Adrenal gland (tissue), 19 donors: ENCODE measurements at places on chromosomes 1 and 21. TPM values are rescaled to one million over a fixed set of nuclear protein-coding genes. Genes with fewer than 3 reads are reported as not detected.

Gene OPTC
- not detected for total RNA-seq

Gene ANKRD45
- total RNA-seq: 0.41 TPM

DNA sequence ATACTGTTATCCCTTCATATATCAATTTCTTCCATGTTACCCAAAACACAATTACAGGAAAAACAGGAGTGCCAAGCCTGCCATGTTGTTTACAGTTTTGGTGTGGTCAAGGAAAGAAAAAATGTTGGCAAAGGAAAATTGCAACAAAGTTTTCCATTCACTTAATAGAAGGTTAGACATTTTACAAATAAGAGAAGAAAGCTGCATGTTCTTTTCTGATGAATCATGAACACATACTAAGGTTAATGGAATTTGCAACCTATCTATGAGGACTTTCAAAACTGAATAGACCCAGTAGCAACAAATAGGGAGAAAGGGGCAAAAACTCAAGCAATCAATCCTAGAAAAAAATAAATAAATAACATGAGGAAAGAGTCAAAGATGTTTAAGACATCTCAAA is 556.7 kb downstream of the DPYD start:
- no peak for DNase-seq

DNA sequence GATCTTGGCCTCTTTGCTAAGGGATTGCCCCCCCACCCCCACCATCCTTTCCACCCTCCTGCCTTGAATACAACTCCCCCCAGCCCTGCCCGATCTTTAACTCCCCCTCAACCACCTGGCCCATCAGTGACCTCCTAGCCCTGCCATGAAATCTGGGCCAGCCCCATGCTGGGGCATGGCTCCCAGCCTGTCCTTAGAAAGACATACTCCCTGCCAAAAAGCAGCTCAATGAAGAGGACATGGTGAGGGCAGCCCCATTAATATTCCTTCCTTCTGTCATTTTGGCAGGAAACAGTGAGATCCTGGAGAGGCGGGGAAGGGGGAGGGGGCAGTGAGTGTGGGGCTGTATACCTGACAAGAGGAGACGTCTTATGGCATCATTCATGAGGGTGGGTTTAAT is 66.8 kb upstream of the DISP3 start:
- DNase-seq: no peak

DNA sequence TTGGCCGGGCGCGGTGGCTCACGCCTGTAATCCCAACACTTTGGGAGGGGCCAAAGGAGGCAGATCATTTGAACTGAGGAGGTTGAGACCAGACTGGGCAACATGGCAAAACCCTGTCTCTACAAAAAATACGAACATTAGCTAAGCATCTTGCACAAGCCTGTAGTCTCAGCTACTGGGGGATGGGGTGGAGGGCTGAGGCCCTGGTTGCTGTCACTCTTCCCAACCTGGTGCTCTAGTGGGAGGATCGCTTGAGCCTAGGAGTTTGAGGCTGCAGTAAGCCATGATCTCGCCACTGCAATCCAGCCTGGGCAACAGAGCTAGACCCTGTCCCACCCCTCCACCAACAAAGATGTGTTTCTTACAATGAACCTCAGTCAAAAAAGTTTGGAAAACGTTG is 2.8 kb downstream of the PHGDH start:
- no peak for DNase-seq

GRCh38 chr1:19597496-19598309 is 46.4 kb upstream of the NBL1 start:
- DNase-seq: no peak

GRCh38 chr1:9859281-9860014 is 35.7 kb upstream of the CLSTN1 start:
- DNase-seq: no peak

Gene TLR5
- total RNA-seq: 11.5 TPM

- no peak for DNase-seq
These were observed 921 bp downstream of the SMPDL3B start for GRCh38 chr1:27935721-27936120.

GRCh38 chr1:23521588-23521987 is 9.4 kb downstream of the E2F2 start:
- no peak for DNase-seq

DNA sequence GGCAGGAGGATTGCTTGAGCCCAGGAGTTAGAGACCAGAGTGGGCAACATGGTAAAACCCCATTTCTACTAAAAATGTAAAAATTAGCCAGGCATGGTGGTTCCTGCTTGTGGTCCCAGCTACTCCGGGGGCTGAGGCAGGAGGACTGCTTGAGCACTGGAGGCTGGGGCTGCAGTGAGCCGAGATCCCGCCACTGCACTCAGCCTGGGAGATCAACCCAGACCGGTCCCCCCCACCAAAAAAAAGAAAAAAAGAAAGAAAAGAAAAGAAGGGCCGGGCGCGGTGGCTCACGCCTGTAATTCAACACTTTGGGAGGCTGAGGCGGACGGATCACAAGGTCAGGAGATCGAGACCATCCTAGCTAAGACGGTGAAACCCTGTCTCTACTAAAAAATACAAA is 1.8 kb upstream of the GMEB1 start:
- no peak for DNase-seq

DNA sequence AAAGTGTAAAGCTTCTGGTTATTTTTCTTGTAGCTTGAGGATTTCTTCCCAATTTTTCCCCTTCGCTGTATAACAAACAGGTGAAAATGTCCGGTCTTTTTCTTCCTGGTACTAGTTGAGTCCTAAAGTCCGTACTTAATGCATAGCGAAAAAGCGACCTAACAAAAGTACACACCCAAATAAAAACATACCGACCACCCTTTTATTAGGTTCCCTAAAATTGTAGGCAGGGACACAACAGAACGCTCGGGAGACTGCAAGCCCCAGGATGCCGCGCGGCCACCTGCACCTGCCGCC is 281 bp upstream of the BTF3L4 start:
- no peak for DNase-seq

DNA sequence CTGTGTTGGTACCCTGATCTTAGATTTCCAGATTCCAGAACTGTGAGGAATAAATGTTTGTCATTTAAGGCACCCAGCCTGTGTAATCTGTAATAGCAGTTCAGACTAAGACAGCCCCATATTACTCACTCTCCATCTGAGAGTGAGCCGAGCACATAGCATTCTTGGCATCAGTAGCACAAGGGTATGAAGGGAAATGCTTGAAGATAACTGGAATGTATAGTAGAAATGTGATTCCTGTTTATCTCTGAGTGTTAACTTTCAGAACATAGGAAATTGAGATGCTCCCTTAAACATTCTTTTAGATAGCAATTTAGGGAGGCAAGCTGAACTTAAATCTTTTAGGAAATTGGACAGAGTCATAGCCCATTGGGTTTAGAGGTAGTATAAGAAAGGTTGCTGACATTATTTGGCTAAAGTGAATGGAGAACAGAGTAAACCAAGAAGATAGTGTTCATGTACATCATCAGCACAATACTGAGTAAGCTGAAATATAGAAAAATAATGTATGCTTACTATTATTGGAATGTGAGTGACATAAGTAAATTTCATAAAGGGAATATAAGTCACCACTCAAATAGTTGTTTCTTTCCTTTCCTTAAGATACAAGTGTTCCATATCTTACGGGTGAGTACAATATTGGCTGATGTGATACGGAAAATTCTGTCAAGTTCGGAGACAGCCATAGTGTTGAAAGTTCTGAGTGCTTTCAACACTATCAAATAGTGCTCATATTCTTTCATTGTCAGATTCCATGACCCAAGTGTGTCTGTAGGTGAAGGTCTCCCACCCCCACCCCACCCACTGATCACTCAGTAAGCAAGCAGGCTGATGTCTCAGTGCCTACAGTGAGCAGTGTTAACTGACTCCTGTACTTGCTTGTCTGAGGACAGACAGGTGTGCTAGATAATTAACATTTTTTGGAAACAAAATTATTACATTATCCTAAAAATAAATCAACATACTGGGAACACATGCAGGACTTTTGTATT is 73.7 kb downstream of the LRRC8D start:
- DNase-seq: no peak

- DNase-seq: no peak
These were observed 40.2 kb downstream of the LMO4 start for GRCh38 chr1:87368907-87369306.

Gene TSPAN2
- total RNA-seq: 1.1 TPM

DNA sequence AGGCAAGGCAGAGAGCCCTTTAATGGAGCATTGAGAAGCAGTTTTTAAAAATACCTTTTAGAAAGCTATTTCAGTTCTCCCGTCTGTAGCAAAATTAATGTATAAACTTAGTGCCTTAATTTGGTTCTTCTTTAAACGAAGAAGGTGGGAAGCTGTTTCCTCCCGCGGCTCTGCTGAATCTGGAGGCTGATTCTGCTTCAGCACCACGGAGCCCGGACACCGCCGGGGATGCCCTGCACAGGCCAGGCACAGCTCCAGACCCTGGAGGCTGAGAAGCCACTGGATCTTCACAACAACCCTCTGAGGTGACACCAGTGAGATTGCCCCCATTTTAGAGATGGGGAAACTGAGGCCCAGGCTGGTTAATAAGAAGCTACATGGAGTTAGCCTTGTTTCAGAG is 175.8 kb upstream of the VAMP3 start:
- DNase-seq: no peak

- no peak for DNase-seq
These were observed 52.7 kb downstream of the DHRS3 start for GRCh38 chr1:12565094-12565965.

- no peak for DNase-seq
These were observed 112.2 kb downstream of the GRIK3 start for GRCh38 chr1:36922071-36922470.

- no peak for DNase-seq
These were observed 56.5 kb upstream of the BCAR3 start for GRCh38 chr1:93738075-93738622.

Gene TMEM69
- total RNA-seq: 25.4 TPM

DNA sequence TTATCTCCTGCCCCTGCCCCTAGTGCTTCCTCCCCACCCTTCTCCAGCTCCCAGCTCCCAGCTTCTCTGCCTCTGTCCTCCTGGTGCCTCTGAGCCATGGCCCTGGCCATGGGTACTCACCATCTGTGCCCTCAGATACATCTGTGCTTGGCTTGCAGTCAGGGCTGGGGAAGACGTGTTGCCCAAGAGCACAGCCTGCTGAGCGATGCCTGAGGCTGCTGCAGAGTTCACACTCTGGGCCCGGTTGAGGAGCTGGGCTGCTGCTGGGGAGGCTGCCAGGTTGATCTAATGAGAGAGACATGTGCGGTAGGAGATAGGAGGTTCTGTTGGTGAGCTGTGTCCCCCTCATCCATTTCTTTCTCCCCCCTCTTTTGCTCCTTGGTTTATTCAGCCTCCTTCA is 49.4 kb upstream of the A3GALT2 start:
- DNase-seq: no peak

DNA sequence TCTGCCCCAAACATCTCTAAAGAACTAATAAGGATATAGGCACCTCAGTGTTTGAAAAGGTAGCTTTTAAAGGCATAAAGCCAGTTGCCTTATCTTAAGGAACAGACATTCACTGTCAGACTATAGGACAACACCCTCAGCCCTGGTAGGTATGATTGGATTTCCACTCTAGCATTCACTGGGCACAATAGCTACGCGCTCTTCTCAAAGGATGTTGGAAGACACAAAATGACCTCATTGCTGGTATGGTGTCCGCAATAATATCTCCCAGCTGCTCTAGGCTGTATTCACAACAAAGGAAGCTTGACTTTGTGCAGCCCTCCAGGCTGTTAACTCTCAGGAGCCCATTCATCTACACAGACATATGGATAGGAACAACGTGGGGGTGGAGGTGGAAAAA is 119.4 kb upstream of the CXADR start:
- DNase-seq: no peak

Gene CDC20
- total RNA-seq: 4.0 TPM

Gene SELL
- total RNA-seq: 1.3 TPM

Gene PLEKHN1
- not detected for total RNA-seq

DNA sequence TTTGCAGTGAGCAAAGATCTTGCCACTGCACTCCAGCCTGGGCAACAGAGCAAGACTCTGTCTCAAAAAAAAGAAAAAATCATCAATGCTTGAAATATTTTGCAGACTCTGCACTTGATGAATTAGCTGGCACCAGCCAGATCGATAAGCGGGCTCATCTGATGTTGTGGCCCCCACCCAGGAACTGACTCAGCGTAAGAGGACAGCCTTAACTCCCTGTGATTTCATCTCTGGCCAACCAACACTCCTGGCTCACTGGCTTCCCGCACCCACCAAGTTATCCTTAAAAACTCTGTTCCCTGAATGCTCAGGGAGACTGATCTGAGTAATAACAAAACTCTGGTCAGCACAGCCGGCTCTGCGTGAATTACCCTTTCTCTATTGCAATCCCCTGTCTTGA is 98.9 kb downstream of the SPSB1 start:
- no peak for DNase-seq

GRCh38 chr1:111505641-111506119 is 2.2 kb upstream of the ADORA3 start:
- no peak for DNase-seq

DNA sequence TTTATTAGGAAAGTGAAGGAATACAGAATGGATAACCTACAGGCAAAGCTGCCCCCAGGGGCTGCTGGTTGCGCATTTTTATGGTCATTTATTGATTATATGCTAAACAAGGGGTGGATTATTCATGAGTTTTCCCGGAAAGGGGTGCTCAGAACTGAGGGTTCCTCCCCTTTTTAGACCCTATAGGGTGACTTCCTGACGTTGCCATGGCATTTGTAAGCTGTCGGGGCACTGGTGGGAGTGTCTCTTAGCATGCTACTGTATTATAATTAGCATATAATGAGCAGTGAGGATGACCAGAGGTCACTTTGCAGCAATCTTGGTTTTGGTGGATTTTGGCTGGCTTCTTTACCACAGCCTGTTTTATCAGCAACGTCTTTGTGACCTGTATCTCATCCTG is 5.9 kb upstream of the ASAP3 start:
- no peak for DNase-seq

Gene GJA4
- 22.8 TPM for total RNA-seq

- no peak for DNase-seq
These were observed 635.9 kb downstream of the SMYD3 start for GRCh38 chr1:245871191-245871590.

DNA sequence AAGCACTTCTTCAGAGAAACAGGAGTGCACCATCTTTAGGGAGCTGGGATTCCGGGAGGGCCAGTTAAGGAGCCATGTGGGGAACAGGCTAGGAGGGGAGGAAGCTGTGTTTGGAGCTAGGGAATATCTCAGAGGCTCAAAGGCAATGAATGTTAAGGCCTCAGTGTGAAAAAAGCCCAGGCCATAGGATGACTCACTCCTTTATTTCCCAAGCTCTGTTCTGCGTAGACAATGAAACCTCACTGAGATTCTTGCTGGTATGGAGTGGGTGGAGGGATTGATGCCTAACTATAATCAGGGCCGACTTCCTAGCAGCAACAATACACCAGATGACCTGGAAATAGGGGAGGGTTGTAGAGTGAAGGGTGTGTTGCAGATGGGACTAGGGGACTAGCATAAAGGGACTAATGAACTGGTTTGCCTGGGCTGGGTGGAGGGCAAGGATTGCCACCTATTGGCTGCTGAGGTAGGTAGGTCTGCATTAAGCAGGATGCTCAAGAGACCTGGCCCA is 2.1 kb downstream of the GNAT2 start:
- peak; percentile 39 for DNase-seq

- no peak for DNase-seq
These were observed 3.4 kb downstream of the FOXO6 start for GRCh38 chr1:41364442-41365319.

- DNase-seq: no peak
These were observed 99.4 kb upstream of the EDEM3 start for GRCh38 chr1:184854036-184854435.
